Ureter (tissue), 1 donor: ENCODE measurements at places on chromosomes 3 and 15. TPM values are rescaled to one million over a fixed set of nuclear protein-coding genes. Genes with fewer than 3 reads are reported as not detected.

Gene C3orf49
- total RNA-seq, result not detected

Gene SMCO1
- total RNA-seq, result not detected

Gene POLR2H
- total RNA-seq, result 79.6 TPM

Gene GRK7
- total RNA-seq, result not detected

Gene CHL1
- 5.5 TPM for total RNA-seq

GRCh38 chr15:85306946-85307686 is 73.3 kb upstream of the AKAP13 start:
- DNase-seq, result no peak

DNA sequence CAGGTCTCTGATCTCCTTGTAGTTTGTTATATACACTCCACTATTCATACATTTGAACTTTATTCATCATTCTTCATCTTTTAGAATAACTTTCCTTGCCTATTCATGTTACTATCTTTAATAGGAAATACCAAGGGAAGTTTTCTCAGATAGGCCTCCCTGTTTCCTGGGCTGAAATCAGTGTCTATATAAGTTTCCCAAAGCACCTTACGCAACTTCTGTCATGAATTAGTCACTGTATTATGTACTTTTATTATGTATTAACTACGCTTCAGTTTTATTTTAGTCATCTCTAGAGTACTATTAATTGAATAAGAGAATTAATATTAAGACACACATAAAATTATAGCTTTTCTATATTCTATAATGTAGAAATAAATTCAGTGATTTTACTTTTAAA is 1481.5 kb downstream of the OTOL1 start:
- DNase-seq, result no peak

GRCh38 chr15:58795825-58796224 is 24.7 kb downstream of the MINDY2 start:
- no peak for DNase-seq

- DNase-seq, result peak; percentile 56
Measured at GRCh38 chr3:186107215-186108105, 1.4 kb downstream of the ETV5 start.

DNA sequence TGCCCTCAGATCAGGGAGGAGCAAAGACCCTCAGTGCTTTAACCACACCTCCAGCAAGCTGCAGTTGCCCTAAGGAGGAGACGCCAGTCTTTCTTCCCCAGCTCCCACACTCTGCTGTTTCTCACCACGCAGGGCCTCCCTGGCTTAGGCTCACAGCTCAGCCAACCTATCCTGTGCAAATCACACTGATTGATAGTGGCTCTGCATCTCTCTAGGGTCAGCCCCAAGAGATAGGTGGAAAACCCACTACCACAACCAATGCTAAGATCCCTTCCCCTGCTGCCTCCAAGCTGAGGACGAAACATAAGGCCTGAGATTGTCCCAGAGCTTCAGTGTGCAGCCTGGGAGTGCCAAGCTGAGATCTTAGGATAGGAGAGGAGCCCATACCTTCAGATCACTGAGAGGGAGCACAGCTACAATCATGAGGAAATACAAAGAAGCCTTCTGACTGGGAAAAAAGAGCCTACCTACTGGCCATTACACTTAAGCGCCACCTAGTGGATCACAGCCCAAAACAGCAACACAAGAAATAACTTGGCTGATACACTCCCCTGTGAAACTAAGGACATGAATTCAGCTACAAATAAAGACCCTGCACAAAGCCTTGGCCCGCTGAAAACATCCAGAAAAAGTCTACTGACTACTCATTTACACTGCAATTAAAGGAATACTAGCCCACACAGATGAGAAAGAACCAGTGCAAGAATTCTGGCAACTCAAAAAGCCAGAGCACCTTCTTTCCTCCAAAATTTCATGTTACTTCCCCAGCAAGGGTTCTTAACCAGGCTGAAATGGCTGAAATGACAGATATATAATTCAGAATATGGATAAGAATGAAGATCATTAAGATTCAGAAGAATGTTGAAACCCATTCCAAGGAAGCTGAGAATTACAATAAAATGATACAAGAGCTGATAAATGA is 271.5 kb upstream of the DCBLD2 start:
- DNase-seq, result peak; percentile 59

- DNase-seq, result peak; percentile 30
Measured at GRCh38 chr15:78684657-78685056, 43.6 kb upstream of the CHRNB4 start.

DNA sequence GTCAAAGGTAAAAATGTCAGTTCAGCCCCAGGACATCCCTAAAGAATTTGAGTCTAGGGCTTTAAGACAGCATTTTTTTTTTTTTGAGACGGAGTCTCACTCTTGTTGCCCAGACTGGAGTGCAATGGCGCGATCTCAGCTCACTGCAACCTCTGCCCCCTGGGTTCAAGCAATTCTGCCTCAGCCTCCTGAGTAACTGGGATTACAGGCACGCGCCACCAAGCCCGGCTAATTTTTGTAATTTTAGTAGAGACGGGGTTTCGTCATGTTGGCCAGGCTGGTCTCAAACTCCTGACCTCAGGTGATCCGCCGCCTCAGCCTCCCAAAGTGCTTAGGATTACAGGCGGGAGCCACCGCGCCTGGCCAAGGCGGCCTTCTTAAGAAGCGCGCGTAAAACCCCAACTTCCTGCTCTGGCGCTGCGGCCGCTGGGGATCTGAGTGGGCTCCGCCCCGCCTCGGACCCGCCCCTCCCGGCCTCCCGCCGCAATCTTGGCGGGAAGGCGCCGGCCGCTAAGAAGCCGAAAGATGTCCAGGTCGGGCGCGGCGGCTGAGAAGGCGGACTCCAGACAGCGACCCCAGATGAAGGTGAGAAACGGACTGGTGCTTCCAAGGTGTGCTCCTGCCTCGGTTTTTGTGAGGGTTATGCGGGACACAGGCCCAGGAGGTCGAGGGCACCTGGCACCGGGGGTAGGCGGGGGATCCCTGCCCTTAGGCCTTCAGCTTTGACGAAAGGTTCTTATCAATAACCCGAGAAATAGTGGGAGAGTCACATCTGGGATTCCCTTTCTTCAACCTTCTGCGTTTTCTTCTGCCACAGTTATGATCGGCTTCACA is at the start of gene WDR76:
TSS of gene WDR76 (plus strand) at position 495 of the 834 bp plus-strand sequence. CDS start at position 526, 31 bp downstream.
- DNase-seq, result peak; percentile 83

GRCh38 chr3:84724877-84725276 is 233.9 kb upstream of the CADM2 start:
- no peak for DNase-seq

GRCh38 chr3:124985349-124985748 is 50.8 kb upstream of the MUC13 start:
- no peak for DNase-seq
